ENCODE measurements at places on chromosomes 11 and 22.

GRCh38 chr11:73359341-73359740 lies 16.9 kb upstream of the RELT start:
- no peak for DNase-seq

- no peak for DNase-seq
Measured at GRCh38 chr11:126137136-126137535, 74.3 kb downstream of the RPUSD4 start.

- DNase-seq = no peak
Measured at GRCh38 chr22:46500201-46500600, 37.2 kb downstream of the CELSR1 start.

DNA sequence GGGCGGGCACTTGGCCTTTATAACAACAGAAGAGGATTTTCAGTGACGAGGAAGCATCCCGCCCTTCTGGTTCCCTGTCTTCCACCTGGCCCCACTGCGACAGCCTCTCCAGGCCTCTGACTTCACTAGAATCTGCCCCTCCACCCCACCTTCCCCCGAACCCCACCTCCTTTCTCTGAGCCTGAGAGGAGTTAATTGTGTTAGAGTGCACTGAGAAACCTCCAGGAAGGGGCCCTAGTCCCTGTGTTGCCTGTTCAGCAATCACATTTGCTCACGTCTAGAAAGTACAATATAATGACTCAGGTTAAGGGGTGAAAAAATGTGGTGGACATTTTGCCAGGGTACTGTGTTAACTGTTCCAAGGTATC lies 38.8 kb downstream of the PTPRJ start:
- DNase-seq = no peak

DNA sequence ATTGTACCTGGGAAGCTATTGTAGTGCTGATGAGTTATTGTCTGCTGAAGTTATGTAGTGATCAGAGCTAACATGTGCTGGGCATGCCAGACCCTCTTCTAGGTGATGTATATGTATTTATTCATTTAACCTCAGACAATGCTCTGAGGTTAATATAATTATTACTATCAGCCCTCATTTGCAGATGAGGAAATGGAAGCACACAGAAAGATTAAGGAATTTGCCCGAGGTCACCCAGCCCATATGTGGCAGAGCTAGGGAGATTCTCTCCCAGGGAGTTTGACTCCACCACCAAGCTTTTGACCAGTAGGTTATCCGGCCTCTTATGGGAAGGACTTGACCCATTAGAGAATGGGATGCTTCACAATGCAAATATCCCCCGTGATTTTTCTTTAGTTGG lies 114.2 kb upstream of the NAV2 start:
- DNase-seq = no peak

DNA sequence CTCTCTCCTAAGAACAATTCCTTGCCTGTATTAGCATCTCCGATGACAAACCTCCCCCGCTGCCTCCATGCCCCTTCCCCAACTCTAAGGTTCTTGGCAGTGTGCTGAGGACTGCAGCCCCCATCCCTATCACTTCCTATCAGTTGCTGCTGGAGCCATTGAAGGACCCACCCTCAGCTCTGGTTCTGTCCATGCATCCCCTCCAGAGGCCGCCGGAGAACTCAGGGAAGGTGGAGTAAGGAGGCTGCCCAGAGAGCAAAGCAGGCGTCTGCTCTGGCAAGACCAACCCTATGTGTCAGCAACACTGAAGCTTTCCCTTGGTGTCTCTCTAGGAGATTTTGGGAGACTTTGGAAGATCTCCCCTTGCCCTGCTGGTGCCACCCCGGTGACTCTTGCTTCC lies 1139.5 kb downstream of the TBC1D22A start:
- DNase-seq = no peak

GRCh38 chr11:75233754-75234172 lies 6.8 kb upstream of the TPBGL start:
- peak; percentile 68 for DNase-seq

- peak; percentile 20 for DNase-seq
Measured at GRCh38 chr22:49853981-49854831, 562 bp downstream of the ZBED4 start.

All from fibroblast of skin of back (primary cell).